ENCODE measurements at places on chromosomes 1 and 21.

- DNase-seq, result no peak
These were observed 363.9 kb downstream of the RPS6KC1 start for GRCh38 chr1:213414911-213415310.

- no peak for DNase-seq
These were observed 217.5 kb downstream of the CAMTA1 start for GRCh38 chr1:7002728-7003127.

DNA sequence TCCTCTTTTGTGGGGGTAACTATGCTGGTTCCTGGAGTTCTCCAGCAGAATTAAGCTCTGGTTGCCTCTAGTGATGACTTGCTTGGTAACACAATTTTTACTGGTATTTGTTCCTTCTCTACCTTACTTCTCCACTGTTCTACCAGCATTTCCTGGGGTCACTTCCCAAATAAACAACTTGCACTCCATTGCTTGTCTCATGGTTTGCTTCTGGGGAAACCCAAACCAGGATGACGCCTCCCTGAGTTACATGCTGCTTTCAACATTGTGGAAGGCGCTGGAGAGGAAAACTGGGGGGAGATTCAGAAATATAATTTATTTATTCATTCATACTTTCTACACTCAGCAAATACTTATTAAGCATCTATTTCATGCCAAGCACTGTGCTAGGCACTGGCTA, 55.3 kb upstream of the AK4 start:
- DNase-seq, result no peak

DNA sequence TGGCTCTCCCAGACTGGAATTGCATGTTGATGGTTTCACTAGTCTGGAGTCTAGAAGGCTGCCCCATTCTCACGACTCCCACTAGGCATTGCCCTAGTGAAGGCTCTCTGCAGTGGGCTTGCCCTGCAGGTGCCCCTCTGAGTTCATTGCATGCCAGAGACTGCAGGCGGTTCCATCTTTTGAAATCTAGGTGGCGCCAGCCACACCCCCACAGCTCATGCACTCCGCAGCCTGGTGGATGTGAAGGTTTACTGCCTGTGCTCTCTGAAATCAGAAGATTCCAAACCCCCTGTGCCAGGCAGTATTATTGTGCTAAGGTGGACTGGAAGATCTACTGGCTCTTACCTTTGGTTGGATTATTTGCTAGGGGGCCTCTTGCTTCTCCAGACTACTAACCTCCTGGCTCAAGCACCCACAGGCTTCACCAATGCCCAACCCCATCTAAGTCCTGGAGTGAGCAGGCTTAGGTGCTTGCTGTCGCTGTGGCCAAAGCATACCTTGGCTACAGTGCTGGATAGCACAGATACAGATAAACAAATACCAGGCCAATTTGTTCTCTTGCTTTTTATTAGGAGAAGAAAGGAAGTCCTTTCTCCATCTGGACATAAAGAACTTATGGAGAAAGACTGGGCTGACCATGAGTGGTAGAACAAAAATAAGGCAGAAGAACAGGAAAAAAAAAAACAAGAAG, 83.5 kb upstream of the SIM2 start:
- peak; percentile 19 for DNase-seq

- peak; percentile 43 for DNase-seq
These were observed 5.5 kb downstream of the PAQR7 start for GRCh38 chr1:25869909-25870606.

DNA sequence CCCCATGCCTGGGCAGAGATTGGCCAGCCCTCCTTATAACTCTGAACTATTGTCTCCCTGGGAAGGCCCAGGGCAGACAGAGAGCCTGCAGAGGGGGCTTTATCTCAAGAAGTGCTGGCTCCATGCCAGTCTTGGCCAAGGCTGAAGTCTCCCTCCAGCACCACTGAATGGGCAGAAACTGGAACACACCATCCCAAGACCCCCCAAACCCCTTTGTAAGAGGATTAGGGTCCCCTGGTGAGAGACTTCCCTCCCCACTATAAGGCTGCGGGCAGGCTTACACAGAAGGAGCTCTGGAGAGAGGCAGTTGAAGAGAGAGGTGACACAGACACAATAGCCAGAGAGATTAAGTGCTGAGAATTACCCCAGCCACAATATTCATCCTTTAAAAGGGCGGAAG, 97.2 kb downstream of the NAV1 start:
- no peak for DNase-seq

DNA sequence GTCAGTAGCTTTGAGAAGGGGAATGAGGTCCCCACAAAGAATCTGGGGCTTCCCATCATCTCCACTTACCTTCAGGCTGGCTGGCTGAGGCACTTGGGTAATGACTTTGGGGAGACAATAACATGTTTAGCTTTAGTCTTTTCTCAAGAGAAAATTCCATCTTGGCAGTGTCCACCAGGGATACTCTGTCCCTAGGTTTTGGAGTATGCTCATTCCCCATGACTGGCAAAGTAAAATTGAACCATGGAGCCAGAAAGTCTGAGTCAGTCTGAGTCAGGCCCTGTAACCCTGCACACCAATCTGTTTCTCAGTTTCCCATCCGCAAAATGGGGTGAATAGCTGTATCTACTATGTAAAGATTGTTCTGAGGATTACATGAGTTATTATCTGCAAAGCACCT, 28.2 kb downstream of the RUNX1 start:
- DNase-seq, result no peak

- DNase-seq, result peak; percentile 68
These were observed 19.7 kb upstream of the ATP1B1 start for GRCh38 chr1:169086603-169087455.

DNA sequence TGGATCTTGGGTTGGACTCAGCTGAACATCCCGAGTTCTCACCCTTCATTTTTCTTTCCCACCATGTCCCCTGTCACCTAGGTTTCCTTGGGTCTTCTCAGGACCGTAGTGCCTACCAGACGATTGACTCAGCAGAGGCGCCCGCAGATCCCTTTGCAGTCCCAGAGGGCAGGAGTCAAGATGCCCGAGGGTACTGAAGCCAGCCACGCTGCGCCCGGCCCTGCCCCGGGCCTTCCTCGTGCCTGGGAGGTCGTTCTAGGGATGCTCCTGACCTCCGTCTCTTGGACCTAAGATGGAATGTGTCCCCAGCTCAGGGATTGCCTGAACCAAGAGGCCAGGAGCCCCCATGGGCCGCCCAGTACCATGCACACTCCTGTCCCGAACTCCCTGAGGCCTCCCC, 12.0 kb upstream of the C1orf167 start:
- DNase-seq, result no peak

- DNase-seq, result no peak
These were observed 3.9 kb upstream of the FLG start for GRCh38 chr1:152328801-152329391.

DNA sequence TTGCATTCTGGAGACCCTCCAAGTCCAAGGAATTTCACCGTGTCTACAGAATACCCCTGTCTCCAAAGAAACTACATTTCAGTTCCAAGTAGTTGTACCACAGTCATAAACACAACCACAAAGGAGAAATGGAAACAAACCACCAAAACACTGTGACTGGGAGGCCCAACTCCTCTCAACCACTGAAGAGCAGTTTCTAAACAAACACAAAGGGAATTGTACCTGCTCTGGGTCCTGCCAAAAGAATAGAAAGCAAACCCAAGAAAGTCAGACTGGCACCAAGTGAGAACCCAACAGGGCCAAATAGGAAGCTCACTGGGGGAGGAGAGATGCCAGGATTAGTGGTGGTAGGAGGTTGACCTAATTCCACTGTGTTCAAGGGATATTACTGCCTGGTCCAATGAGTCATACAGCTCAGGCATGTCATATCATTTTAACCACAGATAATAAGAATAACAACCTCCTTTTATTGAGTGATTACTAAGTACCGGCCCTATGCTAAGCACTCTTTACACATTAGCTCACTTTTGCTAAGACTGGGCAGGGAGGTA, 123.9 kb upstream of the PPP2R5A start:
- DNase-seq, result peak; percentile 62

- no peak for DNase-seq
These were observed 108.1 kb downstream of the MAP3K21 start for GRCh38 chr1:233435622-233436021.

DNA sequence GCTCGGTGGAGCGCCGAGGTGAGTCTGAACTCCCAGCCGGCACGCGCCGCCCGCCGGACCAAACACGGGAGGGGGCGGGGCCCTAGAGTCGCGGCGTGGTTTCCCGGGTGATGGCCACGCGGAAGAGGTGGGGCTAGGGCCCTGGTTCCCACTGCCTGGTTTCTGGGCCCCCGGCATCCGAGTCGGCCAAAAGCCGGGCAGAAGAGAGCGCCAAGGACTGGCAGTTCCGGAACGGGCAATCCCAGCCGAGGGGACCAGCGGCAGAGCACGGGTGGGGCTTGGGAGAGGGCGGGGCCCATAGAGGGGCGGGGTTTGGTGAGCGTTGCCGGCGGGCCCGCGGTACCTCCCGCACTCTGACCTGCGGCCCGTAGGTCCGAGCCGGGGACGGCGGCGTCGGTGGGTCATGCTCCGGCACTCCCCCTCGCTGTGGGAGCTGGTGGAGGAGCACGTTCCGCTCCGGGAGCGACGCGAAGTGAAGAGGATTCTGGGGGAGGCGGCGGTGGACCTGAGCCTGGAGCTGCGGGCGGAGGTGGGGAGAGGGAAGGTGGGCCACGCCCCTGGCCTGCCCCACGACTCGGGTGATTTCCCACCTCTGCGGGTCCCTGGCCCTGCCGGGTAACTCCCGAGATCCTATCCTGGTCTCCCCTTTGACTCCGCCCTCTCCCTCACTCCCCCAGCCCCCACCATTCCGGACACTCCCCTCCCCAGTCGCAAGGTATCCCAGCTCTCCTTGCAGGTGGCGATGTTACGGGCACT, at the start of gene CCDC24:
TSS of gene CCDC24 (plus strand) at position 124 of the 756 bp plus-strand sequence. CDS start at position 404, 280 bp downstream.
- peak; percentile 89 for DNase-seq

DNA sequence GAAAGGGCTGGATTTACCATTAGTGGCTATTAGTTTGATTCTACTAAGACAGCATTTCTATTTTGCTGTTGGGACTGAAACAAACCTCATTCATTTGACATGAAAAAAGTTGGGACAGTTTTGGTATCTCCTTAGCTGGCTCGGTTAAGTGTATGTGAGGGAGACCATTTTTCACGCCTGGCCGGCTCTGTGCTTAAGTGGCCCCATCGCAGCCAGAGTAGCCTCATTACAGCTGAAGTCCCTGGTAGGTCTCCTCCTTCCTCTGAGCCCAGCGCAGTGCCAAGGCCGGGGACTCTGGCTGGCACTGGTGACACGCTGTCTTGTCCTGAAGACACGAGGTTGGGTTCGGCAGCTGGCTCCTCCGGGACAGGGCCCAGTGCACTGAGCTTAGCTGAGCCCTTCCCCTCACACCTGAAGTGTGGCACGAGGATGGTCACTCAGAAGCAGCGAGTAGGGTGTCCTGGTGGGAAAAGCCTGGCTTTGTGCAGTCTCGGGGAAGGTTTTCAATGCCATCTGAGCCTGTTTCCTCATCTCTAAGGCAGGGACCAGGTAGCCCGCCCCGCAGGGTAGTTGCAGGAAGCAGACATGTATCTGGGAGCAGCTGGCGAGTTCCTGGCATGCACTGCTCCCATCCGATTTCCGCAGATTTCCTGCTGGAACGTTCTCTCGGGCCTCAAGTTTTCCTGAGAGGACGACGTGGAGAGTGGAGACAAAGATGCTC, 196.5 kb downstream of the DYRK1A start:
- no peak for DNase-seq

DNA sequence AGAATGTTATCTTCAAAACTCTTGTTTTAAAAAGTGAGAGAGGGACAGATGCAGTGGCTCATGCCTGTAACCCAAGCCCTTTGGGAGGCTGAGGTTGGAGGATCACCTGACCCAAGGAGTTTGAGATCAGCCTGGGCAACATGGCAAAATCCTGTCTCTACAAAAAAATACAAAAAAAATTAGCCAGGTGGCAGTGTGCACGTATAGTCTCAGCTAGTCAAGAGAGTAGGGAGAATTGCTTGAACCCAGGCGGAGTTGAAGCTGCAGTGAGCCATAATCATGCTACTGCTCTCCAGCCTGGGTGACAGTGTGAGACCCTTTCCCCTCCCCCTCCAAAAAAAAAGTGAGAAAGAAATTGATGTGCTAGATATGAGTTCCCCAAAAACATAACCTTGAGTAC, 131.0 kb downstream of the KCNT2 start:
- DNase-seq, result no peak

- DNase-seq, result no peak
These were observed 827 bp upstream of the URB1 start for GRCh38 chr21:32393677-32394001.

- DNase-seq, result peak; percentile 87
These were observed at the start of gene DNAJC6 for GRCh38 chr1:65309304-65310077. Gene DNAJC6, plus strand, starts transcription at chr1:65309543. Its CDS starts 203 bp downstream, at chr1:65309746.

DNA sequence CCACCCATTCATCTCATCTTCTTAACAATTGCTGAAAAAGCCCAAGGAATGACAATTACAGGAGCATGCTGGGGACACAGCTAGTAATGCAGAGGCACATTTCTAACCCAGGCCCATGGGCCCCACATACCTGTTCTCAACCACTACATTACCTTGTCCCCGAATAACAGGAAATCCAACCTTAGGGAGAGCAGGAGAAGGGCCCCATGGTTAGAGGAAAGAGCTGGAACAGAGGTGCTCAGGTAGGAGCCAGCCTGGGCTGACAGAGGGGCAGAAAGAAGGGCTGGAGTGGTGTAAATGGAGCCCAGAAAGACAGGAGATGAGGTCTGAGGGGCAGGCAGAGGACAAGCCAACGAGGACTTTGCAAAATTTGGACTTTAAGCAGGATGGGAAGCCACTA, 11.4 kb upstream of the S100A8 start:
- no peak for DNase-seq

GRCh38 chr1:227928811-227929375, 18.8 kb downstream of the WNT9A start:
- no peak for DNase-seq

DNA sequence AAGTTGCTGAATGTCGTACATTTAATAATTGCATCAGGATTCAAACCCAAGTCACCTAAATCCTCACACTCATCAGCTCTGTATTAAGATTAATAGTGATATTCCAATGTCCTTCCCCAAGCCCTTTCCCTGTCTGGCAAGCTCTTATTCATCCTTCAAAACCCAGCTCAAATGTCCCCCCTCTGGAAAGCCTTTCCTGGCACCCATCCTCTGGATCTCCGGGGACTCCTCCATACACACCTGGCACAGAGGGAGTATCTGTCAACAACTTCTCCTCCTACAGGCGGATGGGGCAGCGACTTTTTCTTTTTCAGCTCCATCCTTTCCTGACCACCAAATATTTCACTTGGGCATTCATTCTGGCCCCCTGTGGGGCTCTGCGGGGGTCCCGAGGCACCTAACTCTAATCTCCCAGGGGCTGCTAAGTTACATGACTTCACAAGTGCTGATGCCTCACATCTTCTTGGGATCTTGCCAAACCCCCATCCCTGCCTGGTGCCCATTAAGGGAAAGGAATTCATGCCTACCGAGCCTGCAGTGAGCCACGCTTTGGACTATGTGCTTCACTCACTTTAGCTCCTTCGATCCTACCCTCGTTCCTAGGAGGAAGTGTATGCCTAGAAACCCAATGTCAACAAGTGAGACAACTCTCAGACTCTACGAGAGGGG, 15.2 kb downstream of the TINAGL1 start:
- no peak for DNase-seq
